ENCODE measurements at places on chromosomes 2 and 18.

DNA sequence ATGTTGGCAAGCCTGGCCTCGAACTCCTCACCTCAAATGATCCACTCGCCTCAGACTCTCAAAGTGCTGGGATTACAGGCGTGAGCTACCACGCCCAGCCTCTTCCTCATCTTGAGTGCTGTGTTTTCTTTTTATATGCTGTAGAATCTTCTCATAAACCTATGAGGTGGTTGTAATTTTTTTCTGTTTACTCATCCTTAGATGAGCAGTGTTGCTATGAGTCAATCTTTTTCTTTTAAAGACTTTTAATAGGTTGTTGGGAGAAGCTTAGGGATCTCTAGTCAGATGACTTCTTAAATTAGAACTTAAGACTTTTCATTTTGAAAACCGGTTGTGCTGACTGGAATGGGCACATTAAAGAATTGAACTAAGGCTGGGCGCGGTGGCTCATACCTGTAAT is 8.7 kb upstream of the AAK1 start:
- DNase-seq = peak; percentile 40

DNA sequence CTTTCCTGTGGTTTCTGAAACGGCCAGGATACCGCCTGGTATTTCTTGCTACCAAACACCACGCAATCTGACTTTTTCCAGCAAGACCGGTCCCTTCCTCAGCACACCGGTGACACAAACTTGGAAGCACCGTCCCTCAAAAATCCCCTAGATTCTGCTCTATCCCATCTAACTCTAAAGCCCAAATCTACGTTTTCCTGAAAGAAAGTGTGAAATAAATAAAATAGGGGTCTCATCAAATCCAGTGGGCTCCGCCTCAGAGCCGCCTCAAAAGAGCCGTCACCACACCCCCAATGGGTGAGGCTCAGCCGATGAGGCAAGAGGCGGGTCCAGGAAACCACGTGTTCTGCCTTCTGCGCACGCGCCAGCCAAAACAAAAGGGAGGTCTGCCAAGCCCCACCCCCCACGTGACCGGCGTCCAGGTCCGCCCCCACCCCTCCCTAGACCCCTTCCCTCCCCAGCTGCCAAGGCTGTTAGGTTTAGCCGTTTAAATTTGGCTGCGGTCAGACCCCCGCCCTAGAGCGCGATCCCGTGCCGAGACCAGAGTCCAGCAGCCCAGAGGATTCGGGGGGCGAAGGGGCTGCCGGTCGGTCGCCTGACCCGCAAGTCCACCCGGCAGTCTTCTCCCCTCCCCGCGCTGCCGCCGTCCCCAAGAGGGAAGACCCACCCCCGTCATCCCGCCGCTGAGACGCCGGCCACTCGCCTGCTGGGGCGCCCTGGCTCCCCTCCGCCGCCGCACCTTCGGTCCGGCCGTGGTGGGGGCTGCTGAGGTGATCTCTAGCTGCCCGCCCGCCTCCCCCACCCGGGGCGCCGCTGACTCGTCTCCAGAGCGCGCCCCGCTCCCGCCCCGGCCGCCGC is 534 bp downstream of the KANSL1L start:
- peak; percentile 97 for DNase-seq

DNA sequence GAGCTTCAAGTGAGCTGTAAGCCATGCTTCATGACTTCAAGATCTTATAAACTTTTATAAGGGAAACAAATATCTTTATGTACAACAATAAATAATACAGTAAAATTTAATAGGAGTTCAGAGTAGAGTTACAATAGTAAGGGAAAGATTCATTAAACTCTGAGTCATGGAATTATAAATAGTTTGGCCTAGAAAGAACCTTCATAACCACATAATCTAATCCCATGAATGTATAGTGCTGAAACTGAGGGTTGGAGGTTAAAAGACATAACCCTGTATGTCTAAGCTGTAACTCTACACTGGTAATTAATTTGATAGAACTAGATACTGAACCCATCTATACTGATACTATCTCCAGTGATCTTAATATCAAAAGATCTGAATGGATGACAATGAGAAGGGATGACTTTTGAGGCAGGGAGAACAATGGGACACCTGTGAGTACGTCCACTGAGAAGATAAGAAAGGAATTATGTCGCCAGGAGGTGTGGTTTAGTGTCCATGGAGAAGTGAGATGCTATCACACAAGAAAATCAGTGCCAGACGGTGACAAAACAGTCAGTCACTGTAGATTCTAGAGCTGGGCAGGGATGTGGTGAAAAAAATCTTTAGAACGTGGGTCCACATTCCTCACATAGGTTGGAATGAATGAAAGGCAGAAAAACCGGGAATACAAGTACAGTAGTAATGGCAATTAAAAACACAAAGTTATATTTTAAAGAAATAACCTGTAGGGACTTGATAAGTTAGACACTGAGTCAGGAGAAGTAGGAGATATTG is 1.1 kb downstream of the IL1F10 start:
- DNase-seq = no peak

GRCh38 chr2:67487993-67488392 is 90.9 kb downstream of the ETAA1 start:
- DNase-seq = no peak

DNA sequence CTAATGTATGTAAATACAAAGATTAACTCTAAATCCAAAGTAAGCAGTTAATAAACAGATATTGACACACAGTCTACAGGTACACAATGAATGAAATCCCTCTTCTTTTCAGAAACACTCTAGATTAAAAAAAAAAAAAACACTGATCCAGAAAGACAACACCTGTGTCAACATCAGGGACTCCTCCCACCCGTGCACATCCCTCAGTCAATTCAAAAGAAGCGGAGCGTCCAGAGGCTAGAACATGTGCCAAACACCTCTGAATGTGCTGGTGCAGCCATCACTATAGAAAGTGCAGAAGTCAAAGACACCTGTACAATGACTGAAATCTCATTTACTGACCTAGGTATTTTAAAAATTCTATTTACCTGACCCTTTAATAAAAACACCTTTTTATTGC is 622.6 kb upstream of the ID2 start:
- DNase-seq = no peak

DNA sequence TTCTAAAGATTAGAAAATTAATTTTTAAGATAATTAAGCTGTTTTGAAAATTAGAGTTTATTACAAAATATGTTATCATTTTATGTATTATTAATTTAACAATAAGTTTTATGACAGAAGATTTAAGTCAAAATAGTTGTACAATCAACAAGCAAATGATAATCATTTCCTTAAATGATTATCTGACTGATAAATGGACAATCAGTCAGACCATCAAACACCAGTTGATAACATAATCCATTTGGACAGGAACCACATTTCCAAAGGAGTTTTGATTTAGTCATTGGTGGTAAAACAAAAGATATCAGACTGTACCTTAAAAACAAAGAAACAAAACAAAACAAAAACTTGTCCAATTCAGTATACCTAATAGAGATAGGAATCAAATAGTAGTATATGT is 1.9 kb downstream of the TFPI start:
- no peak for DNase-seq
